Spleen (tissue), 13 donors: ENCODE measurements at places on chromosomes 2 and 18. TPM values are rescaled to one million over a fixed set of nuclear protein-coding genes. Genes with fewer than 3 reads are reported as not detected.

DNA sequence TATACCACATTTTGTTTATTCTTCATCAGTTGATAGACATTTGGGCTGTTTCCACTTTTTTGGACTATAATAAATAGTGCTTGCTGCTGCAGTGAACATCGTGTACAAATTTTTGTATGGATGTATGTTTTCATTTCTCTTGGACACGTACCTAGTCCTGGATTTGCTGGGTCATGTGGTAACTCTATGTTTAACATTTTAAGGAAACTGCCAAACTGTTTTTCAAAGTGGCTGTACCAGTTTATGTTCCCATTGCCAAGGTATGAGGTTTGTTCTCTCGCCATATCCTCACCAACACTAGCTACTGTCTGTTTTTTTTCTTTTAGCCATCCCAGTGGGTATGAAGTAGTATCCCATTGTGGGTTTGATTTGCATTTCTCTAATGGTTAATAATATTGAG is 42.5 kb downstream of the GREB1L start:
- DNase-seq, result no peak

- DNase-seq, result no peak
Observed at GRCh38 chr2:133026536-133027177, 356.7 kb upstream of the LYPD1 start.

- DNase-seq, result no peak
Observed at GRCh38 chr2:143514413-143514812, 385.2 kb downstream of the ARHGAP15 start.

DNA sequence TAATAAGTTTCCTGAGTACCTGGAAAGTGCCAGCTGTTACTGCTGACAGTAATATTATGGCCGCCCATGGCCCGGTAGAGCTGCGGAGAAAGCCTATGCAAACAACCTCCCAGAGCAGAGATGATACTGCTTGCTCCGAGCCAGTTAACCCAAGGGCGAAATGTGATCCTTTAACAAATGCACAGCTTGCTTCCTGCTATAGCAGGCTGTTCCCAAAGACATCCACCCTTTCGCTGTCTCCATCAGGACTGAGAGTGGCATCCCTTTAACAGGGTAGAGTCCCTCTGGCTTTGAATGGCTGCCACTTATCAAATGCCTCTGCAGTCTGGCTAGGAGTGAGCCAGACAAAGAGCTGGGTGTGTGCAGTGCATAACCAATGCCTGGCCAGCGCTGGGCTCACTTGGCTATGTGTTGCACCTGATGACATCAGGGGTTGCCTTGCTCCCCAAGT is 69.7 kb upstream of the DAPL1 start:
- no peak for DNase-seq

DNA sequence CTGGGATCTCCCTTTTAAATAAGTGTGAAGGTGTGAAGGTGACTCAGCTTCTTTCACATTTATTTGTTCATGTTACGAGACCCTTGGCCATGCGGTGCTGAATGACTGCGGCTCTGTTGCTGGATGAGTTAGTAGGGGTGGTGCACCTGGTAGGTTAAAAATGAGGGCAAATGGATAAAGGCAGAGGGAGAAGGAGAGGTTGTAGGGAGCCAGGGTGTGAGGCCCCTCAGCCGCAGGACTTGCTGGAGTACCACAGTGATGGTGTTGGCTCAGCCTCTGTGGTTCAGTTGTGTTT is 164.2 kb downstream of the NAPG start:
- DNase-seq, result no peak

DNA sequence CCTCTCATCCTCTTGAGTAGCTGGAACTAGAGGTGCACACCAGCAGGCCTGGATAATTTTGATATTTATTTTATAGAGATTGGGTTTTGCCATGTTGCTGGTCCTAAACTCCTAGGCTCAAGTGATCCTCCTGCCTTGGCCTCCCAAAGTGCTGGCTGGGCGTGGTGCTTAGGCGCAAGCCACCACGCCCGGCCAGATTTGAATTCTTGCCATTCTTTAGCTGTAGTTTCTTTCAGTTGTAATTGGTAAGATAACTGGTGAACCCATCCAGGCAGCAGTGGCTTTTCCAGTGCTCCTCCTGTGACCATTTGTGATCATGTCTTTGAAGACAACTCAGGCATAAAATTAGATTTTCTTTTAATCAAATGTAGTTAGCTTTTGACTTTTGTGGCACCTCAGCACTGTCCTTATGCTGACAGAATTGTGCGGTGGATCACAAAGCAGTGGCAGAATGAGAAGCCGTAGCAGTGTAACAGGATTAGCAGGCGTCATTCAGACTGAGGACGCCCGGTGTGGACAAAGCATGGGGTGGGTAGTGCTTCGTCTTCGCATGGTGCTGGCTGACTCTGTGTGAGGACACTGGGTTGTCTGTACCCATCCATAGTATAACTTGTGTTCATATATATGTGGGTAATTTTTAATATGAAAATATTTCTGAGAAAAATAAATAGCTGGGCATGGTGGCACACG is 30.0 kb upstream of the TOGARAM2 start:
- no peak for DNase-seq

GRCh38 chr2:166651080-166651675 is 157.1 kb upstream of the SCN7A start:
- DNase-seq, result no peak

DNA sequence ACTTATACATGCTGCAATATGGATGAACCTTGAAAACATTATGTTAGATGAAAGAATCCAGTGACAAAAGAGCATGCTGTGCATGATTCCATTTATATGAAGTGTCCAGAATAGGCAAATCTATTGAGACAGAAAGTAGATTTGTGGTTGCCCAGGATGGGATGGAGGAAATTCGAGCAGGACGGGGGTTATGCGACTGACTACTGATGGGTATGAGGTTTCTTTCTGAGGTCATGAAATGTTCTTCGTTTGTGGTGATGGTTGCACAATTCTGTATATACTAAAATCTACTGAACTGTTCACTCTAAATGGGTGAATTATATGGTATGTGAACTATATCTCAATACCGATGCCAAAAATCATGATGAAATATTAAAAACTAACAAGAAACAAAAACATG is 18.9 kb upstream of the MTERF4 start:
- no peak for DNase-seq

DNA sequence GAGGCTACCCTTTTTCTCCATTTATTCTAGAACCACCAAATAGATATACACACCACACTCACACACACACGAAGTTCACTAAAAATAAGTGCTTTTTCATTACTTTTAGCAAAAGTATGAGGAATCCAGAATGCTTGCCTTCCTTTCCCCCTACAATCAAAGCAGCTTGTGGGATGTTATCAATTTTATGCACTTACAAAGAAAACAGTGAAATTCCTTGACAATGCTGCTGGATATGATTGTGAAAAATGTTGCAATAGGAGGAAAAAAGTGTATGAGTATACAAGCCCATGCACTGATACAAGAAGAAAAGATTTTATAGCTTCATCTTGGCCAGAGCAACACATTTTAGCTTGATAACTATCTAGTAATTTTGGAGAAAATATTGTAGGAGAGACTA is 269.2 kb downstream of the XIRP2 start:
- no peak for DNase-seq

GRCh38 chr2:129480790-129481189 is 498.7 kb upstream of the RAB6C start:
- no peak for DNase-seq

- no peak for DNase-seq
Observed at GRCh38 chr2:2306878-2307277, 24.2 kb downstream of the MYT1L start.

- no peak for DNase-seq
Observed at GRCh38 chr2:112791693-112792230, 7.5 kb upstream of the IL1A start.

DNA sequence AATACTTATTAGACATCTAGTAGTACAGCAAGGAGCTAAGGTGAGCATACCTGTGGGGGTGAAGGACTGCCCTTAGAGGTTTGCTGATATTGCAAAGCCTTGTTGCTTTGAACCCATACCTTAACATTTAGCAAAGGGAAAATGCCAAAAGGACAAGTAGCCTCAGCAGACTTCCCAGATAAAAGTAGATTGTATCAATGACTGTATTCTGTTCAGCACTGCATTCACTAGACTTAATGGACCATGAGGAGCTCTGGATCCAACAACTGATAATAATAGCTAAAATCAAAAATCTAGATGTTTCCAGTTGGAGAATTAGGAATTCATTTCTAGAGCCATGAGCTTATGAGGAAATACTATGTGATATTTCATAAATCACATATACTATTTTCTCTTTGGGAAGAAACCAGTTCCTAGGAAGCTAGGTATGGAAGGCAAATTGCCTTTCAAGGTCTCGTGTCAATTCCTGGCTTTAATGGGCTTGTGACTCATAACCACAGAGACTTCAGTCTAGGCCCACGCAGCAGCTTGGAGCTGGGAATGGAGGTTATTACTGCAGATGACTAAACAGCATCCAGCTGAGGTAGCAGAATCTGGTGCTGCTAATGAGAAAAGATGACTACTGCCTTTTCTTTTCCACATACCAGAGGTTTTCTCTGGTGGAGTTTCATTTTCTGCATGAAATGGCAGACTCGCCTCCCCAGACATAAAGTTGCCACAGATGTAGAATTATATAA is 191.2 kb upstream of the NABP1 start:
- DNase-seq, result no peak

GRCh38 chr2:219627103-219628100 is at the start of gene SLC4A3:
Gene SLC4A3, plus strand, starts transcription at chr2:219627630. Its CDS starts 363 bp downstream, at chr2:219627993.
- DNase-seq, result peak; percentile 73

DNA sequence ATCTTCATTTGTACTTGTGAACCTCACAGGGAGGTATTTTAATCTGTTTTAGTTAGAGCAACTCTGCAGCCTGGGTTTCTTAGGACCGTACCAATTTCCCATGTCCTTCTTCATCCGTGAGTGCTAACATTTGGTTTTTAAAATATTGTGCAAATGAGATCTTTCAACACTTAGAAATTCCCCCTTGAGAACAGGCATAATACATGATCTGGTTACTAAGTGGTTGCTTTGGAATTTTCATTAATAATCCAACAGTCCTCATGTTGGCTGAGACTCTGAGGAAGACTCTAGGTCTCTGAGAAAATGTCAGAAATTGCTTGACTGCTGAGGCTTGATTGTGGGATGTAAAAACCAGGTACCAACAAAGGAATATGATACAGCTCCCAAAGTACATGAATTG is 125.6 kb upstream of the CDCA7 start:
- no peak for DNase-seq

Gene SKOR2
- not detected for total RNA-seq

Gene MYO5B
- 5.0 TPM for total RNA-seq

Gene B3GNT7
- 11.2 TPM for total RNA-seq

Gene SERPINB11
- total RNA-seq, result not detected

Gene NIFK
- total RNA-seq, result 74.7 TPM

Gene CTNNA2
- total RNA-seq, result not detected
